Ecto neural progenitor cell (in vitro differentiated cells): ENCODE measurements at places on chromosomes 4 and X.

DNA sequence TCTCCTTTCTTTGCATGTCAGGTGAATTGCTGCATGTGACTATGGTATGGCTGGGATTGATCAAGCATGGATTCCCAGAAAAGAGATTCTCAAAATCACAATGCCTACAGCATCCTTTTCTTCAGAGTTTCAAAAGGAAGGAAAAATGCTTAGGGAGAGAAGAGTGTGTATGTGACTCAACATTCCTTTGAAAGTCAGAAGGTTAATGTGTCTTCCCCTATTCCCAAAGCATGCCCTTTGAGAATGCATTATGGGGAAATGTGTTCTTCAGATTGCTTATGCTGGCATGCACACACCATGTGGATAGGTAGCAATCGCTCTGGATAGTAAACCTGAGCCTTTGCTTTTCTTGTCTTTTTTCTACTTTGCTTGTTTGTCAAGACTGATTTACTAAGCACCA is 78.5 kb downstream of the ELOVL6 start:
- no peak for DNase-seq

DNA sequence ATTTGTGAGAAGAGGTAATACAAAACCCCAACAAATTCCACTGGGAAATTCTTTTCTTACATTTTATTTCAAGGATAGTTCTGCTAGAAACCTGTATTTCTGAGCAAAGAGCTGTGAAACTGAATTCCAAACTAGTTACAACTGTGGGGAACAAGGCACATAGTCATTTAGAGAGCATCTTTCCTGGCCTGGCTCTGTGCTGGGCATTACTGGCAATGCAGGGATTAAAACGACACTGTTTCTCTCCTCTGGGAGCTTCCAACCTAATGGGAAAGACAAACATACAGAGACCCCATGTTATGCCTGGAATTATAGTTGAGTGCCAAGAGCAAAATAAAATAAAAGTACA is 36.5 kb downstream of the SUPT20HL1 start:
- no peak for DNase-seq

- DNase-seq = no peak
Measured at GRCh38 chr4:140188975-140189374, 35.0 kb upstream of the MAML3 start.

DNA sequence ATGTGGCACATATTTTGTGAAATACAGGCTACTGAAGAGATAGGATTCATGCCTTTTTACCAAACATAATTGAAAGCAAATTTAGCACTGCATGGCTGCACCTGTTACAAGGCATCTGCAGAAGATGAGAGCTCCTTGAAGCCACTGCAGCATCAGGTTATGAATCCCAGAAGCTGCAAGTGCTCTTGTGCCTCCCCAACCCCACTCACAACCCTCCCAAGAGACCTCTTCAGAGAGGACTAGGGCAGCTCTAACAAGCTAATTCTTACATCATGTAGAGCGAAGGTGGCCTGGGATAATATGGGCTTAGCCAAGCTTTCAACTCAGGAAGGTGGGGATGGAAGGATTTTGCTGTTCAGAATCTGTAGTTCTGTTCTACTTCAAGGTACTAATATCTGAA is 27.2 kb downstream of the MFAP3L start:
- no peak for DNase-seq

DNA sequence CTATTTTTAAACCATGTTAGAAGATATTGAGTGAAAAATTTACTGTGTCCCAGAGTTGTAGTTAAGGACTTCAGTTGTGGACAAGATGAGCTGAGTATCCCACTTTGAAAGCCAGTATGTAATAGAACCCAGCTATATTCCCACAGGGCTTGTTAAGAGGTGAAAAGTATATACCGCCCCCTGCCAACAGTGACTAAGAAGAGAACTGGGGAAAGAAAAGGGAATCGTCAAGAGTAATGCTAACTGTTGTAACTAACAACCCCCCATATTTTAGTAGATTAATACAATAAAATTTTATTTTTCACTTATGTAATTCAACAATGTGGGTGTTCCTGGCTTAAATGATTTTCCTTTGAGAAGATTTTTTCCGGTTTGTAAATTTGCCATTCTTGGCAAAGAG is 250.4 kb upstream of the GIMD1 start:
- DNase-seq = no peak

- peak; percentile 67 for DNase-seq
Measured at GRCh38 chrX:72245461-72246089, 6.7 kb upstream of the ERCC6L start.

DNA sequence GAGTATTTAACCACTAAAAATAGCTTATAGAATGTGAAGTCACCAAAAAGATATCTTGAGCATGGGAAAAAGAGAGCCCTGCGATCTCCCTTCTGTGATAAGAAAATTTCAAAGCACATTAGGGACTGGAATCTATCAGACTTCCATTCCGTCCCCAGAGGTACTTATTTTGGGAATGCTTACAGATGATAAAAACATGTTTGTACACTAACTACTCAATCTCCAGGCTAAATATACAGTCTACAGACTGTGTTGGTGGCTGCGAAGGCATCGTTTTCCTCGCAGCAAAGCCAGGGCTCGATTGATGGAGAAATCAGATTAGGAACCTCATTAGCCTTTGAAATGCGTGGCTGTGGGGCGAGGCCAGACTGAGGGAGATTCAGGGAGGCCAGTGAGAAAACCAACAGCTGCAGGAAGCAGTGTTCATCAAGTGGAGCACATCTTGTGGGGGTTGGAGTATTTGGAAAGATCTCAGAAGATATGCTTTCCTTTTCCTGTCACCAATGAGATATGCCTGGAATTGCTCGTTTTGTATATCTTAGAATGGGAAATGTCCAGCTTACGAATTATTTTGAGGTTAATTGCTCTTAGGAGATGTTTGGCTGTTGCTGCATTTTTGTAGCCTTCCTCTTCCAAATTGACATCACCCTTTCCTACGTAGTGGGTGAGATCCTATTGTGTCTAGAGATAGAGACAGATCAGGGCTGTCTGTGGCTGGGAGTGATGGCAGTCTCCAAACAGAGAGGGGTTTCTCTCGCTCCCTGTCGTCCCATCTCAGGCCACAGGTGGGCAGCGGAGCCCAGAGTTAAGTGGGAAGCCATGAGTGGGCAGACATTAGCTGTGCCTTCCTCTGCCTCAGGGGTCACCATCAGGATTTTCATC is 224.9 kb upstream of the FAT1 start:
- peak; percentile 74 for DNase-seq

- no peak for DNase-seq
Measured at GRCh38 chrX:13142891-13143290, 98.5 kb upstream of the FAM9C start.

DNA sequence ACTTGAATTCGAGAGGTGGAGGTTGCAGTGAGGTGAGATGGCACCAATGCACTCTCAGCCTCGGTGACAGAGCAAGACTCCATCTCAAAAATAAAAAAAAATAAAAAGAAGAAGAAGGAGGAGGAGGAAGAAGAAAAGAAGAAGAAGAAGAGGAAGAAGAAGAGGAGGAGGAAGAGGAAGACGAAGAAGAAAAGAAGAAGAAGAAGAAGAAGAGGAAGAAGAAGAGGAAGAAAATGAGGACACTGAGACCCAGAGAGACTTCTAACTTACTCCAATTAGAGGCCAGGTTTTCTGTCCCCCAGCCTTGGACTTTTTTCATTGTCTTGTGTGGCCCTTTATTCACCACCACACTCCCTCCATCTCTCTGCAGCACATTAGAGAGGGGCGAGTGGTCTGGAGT is 70.7 kb downstream of the ATG4A start:
- no peak for DNase-seq

DNA sequence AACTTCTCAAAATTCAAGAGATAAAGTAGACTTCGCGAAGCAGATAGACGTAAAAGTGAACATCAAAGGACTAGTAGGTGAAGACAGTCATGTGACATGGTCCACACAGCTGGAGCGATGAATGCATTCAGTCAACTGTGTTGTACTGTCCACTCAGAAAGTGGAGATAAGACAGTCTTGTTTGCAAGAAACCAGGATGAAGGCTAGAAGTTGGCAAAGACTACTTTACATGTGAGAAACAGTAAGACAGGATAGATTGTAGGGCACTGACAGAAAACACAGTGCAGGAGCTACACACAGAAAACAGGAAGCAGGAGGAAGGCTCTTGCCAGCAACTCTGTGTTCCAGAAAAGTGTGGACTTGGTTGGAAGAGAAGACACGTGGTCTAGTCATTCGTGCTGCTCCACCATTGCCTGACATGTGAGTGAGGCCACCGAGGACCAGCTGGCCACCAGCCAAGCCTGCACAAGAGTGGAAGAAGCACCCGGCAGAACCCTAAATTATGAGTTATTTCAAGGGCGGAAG is 78.9 kb downstream of the FAT1 start:
- DNase-seq = no peak

DNA sequence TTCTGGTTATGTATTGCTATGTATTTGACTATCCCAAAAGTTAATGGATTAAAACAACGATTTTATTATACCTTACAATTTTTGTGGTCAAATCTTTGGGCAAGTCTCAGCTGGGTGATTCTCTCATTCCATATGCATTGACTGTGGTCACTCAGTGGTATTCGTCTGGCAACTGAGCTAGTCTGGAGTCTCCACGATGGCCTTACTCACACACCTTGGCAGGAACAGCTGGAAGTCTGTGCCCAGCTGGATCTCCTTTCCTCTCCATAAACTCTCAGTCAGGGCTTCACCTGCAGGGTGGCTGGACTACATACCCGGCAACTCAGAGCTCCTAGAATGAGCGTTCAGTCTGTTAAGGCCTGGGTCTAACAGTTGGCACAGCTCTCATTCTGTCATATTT is 141.1 kb upstream of the WDFY3 start:
- DNase-seq = no peak

DNA sequence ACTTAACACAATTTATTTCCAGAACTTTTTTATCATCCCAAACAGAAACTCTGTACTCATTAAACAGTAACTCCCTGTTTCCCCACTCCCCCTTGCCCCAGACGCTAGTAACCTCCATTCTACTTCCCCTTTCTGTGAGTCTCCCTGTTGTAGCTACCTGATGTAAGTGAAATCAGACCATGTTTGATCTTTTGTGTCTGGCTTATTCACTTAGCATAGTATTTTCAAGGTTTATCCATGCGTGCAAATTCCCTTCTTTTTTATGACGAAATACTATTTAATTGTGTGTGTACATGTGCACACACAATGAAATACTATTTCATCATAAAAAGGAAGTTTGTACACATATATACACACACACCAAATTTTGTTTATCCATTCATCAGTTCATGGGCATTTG is 5.2 kb downstream of the PKD2 start:
- no peak for DNase-seq

DNA sequence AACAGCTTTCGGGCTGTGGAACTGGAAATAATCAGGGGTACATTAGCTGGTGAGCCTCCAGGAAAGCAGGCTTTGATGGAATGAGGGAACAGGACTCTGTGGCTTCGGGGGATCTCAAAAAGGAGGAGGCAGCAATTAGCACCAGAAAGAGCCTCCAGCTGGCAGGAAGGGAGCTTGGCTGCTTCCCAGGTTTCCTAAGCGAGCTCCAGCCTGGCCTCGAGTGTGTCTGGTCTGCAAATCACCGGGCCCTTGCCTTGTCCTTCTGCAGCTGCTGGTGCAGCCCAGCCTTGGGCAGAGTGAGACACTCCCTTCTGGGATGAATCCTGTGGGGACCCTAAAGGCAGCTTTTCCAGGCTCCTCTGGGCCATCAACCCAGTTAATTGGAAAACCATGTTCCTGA is 10.7 kb upstream of the PDHA1 start:
- DNase-seq = no peak

GRCh38 chr4:176302283-176303275 is 17.2 kb upstream of the SPCS3 start:
- DNase-seq = no peak

DNA sequence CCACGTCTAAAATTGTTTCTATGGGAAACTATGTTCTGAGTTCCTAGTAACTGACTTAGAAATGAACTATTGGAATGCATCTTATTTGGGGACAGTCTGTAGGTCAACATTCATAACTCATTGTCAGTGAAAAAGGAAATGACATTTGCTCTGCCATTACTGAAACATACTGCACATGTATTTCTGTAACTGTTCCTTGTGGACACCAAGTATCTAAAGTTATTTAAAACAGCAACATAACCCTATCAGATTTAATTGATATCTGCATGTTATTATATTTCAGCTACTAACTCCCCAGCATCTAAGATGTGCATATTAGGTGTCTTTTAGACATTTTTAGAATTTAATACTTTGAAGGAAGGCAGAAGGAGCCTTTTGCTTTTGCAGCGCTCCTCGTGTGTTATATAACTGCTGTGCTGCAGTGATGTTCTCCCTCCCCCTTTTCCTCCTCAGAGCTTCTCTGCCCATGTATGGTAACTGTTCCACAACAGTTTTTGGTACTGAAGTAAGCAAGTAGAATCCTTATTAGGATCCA is 37.2 kb upstream of the TMEM131L start:
- no peak for DNase-seq

- peak; percentile 80 for DNase-seq
Measured at GRCh38 chr4:155759372-155760252, 791 bp downstream of the GUCY1B1 start.

DNA sequence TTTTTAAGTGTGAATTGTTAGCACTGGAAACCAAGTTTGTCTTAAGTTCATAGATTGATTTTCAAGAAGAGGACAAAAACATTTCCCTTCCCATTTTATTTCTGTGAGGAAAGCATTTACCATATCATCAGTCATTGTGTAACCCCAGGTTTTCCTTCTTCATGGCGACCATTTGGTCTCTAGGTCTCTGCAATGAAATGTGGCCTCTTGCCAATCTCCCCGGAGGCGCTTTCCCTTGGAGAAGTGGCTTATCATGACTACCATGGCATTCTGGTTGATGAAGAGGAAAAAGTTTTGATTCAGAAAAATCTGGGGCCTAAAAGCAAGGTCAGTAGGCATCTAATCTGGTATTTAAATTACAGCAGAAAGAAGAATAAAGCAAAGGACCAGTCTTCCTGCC is 54.4 kb downstream of the ADD1 start:
- no peak for DNase-seq

- no peak for DNase-seq
Measured at GRCh38 chrX:70049925-70050324, at the start of gene AWAT2. TSS of gene AWAT2 (minus strand) at chrX:70049938. CDS start at chrX:70049932, 6 bp downstream.

- peak; percentile 55 for DNase-seq
Measured at GRCh38 chr4:53905941-53906377, 158.4 kb downstream of the CHIC2 start.

- no peak for DNase-seq
Measured at GRCh38 chr4:36208893-36209473, 35.3 kb downstream of the ARAP2 start.

DNA sequence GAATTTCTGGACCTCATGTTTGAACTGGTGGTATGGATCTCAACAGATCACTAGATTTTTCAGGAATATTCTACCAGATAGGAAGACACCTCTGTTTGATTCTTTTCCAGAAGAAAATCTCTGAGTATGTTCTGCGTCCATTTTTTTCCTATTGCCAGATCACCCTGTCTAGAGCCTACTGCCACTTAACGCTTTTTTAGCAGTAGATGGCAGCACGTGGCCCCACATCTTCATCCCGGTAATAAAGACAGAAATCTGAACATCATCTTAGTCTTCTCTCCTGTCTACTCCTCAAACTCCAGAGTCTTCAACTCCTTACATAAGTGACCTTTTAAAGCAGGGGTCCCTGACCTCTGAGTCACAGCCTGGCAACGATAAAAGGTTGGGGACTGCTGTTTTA is 184.7 kb downstream of the TMA16 start:
- DNase-seq = no peak

- DNase-seq = no peak
Measured at GRCh38 chrX:107571296-107571998, 56.9 kb upstream of the PRPS1 start.
